Activated CD8-positive, alpha-beta memory T cell treated with anti-CD3 and anti-CD28 coated beads for 1 hour (primary cell): ENCODE measurements at places on chromosomes 3 and 15.

GRCh38 chr3:61073566-61074165 is 177.6 kb downstream of the FHIT start:
- no peak for DNase-seq

DNA sequence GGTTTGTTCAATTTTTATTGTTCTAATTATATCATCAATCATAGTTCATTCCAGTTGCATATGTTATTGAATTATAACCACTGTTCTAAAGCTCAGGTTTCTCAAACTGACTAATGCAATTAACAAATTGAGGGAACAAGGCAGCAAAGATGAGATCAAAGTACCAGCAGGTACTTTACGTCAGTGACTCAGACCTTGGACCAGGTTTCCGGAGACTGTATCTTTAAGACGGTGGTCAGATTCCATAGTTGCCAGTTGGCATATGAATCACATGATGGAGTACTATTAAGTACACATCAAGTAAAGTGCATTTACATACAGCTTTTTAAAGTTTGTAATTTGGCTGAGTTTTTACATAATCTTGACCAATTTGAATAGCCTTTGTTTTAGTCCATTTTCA is 583.6 kb upstream of the ROBO2 start:
- DNase-seq: no peak

GRCh38 chr3:96863129-96863740 is 48.8 kb downstream of the EPHA6 start:
- no peak for DNase-seq

DNA sequence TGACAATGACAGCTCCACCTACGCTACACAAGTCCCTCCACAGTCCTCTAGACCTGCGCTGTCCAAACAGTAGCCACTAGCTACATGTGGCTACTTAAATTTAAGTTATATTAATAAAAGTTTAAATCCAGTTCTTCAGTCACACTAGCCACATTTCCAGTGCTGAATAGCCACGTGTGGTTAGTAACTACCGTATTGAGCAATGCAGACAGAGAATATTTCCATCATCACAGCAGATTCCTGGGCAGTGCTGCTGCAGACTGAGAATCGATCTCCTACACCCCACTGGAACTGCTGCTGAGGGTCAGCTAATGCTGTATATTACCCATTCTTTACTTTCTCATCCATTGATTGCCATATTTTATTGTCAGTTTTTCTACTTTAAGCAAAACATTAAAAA is 40.9 kb downstream of the HDC start:
- DNase-seq: no peak

- DNase-seq: no peak
Measured at GRCh38 chr3:125141596-125142419, 70.7 kb downstream of the SLC12A8 start.

DNA sequence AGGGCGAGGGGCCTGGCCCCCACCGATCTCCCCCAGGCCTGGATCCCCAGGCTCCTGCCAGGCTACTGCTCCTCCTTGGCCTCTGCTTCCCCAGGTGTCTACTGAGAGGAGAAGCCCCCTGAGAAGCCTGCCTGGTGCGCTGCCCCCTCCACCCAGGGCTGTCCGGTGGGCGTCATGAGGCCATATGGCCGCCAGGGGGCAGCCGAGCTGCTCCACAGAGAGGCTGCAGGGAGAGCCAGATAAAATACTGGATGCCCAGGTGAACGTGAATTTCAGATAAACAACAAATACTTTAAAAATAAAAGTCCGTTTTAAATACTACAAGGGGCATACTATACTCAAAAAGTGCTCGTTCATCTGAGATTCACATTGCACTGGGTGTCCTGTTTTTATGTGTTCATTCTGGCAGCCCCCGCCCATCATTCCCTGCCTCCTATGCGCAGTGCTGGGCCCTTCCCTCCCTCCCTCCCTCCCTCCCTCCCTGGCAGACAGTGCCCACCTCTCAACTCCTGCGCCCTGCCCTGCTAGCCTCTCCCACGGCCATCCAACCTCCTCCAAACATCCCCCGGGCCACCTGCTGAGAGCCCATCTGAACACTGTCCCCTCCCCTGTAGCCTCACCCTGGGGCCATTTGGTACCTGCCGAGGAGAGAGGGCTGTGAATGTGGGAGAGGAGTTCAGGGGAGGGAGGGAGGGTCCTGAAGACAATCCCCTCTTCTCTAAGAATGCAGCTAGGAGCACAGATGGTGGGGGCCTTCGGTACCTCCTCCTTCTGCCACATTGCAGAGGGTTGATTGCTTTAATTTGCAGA is 29.6 kb downstream of the PSTPIP1 start:
- DNase-seq: peak; percentile 57

GRCh38 chr15:39083213-39083612 is 497.7 kb upstream of the THBS1 start:
- DNase-seq: no peak

- DNase-seq: no peak
Measured at GRCh38 chr3:195137638-195138588, 133.0 kb downstream of the XXYLT1 start.

- DNase-seq: no peak
Measured at GRCh38 chr15:50067254-50067653, 51.8 kb downstream of the ATP8B4 start.

DNA sequence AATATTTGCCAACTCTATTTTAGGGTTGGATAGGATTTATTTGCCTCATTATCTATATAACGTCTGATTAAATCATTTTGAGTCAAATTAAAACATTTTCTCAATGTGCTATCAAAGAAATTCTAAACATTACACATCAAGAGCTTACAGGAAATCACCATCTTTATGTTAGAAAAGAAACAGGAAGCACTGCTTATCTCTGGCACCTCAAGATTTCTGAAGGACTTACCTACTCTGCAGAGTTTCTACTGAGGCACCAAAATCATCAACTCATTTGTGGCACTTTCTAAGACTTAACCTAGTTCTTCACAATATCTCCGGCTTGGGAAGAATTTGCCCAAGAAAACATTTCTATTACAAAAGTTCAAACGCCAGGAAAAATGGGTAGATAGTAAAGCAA is 181.3 kb upstream of the EOMES start:
- DNase-seq: no peak

GRCh38 chr3:20225769-20226168 is 39.8 kb upstream of the SGO1 start:
- DNase-seq: no peak

DNA sequence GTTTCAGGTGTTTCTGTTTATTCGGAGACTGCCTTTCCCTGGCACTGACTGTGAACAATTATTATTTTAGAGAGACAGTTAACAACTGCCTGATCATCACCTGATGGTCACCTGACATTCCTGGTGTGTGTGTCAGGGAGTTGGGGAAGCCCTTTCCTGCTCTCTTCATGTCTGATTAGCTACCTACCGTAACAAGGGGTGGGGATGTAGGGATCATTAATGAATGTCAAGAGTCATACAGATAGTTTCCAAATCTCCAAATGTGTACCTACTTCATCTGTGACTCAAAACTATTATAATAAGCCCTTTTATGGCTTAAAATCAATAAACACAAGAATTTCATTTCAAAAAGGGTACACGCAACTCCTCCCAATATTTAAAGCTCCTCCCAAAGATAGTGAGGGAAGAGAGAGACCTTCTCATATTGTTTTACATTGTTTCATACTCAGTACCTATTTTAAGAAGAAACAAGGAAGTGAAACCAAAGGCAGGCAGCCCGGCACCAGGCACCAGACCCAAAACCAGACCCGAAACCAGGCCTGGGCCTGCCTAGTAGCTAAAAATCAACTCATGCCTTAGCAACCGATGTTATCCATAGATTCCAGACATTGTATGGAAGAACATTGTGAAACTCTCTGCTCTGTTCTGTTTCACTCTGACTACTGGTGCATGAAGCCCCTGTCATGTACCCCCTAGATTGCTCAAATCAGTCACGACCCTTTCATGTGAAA is 844.9 kb upstream of the ALCAM start:
- DNase-seq: no peak

DNA sequence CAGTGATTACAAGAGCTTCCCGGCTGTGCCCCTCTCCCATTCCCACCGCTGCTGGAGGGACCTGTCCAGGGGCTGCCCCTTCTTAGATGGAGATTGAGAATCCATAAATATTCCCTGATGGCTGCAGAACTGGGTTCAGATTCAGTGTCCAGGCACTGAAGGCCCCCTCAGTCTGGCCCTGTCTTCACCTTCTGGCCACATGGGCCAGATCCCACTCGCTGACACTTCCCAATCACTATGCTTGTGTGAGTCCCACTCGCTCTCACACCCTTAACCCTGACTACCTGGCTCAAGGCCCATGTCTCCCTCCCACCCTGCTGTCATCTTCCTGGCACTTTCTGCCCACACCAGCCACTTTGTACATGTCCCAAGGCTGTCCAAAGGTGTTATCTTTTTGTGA is 15.5 kb upstream of the MRPS22 start:
- DNase-seq: no peak

GRCh38 chr15:75531041-75531450 is 48.1 kb downstream of the PTPN9 start:
- no peak for DNase-seq

DNA sequence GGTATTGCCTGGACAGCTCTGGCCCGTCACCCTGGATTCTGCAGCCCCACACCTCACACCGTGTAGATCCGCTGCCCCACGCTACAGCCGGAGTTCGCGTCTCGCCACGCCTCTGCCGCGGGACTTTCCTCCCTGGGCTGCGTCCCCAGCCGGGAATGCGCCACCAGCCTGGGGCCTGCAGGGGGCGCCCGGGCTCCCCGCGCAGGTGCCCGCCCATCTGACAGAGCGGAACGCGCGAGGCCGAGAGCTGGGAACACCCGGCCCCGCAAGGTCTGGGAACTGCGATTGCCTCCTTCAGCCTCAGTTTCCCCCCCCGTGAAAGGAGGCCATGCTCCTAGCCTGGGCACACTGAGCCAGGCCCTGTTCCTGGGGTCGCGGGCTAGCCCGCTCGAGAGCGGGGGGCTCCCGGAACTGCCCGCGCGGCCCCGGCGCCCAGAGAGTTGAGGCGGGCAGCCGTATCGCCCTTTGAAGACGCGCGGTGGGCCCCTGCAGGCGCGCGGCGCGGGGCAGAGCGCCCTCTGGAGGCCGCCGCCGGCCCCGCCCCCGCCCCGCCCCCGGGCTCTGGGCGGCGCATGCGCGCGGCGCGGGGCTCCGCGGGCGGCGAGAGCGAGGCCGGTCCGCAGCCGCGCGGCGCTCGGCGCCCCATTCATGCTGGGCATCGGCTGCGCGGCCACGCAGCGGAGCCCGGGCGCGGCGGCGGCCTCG is at the start of gene PLXNA1:
TSS of gene PLXNA1 (plus strand) at position 645 of the 705 bp plus-strand sequence. CDS start 5,479 bp downstream, outside the sequence.
- peak; percentile 54 for DNase-seq

DNA sequence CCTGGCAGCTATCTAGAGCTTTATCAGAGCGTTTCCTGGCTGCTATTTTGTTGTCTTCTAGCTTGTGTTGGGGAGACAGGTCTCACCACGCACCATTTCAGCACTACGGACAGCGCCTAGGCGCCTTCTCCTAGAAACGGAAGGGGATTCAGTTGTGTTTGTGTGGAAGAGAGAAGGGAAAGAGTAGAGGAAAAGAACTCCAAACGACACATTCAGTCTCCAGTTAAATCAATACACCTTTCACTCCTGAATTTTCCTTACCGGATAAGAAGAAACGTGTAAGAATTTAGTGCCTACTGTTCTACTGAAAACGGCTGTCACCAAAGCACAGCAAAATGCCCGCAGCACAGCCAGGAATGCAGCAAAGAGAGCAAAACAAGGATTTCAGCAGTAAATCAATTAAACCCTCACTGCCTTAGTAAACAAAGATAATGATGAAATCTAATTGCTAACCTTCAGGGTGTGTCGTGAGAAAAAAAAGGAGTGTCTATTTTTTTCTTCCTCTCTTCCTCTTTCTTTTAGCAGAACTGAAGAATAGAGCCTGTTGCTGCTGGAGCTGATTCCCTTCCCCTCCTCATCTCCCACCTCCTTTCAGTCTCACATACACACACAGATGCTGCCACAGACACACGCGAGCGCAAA is 412 bp upstream of the CTXN2 start:
- DNase-seq: no peak

DNA sequence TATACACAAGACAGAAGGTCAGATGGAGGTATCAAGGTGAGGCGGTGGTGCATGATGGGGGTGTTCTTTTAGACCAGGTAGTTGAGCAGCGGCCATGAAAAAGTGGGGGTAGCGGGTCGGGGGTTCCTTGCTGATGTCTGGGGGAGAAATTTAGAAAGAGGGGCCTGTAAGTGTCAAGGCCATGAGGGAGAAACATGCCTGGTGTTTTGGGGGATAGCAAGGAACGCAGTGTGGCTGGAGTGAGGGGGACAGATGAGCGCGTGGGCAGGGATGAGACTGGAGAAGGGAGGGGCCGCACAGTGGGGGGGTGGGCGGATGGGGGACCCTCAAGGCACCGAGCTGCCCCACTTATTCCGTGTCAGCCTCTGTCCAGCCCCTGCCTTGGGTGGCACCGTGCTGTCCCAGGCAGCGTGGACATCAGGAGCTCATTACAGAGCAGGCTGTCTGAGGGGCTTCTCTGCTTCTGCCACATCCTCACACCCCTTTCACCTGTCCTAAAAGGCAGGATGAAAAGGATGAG is 143.3 kb downstream of the SMAD6 start:
- DNase-seq: no peak

DNA sequence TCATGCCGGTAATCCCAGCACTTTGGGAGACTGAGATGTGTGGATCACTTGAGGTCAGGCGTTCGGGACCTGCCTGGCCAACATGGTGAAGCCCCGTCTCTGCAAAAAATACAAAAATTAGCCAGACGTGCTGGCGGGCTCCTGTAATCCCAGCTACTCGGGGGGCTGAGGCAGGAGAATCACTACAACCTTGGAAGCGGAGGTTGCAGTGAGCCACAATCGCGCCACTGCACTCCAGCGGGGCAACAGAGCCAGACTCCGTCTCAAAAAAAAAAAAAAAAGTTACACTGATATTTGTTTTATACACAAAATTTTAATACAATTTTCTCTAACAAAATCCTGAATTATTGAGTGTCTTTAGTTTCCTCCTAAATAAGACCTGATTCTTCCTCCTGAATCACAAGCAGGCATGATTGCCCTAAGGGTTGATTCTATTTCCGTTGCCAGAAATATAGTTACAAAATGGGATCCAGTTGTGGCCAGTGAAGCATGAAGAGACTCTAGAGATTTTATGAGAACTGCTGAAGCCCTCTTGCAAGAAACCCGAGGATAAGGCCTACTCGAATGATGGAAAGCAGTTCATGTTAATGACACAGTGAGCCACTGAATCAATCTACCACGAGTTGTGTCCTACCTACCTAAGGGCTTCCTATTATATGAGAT is 9.6 kb upstream of the SMARCC1 start:
- no peak for DNase-seq

GRCh38 chr3:14256561-14257342 is 78.1 kb downstream of the LSM3 start:
- DNase-seq: no peak
